WTC11 (cell line): ENCODE measurements at places on chromosomes 1 and 21.
A peak's percentile ranks its signal among the peaks of the same experiment; 100 is the strongest.

- peaks cover 14% of the 10 kb centered on the region for H3K4me1 ChIP-seq
- peak; percentile 48 for DNase-seq
- H3K27ac ChIP-seq, result no peak overlapping the region
- H3K27me3 ChIP-seq, result peaks cover 43% of the 10 kb centered on the region
- no peaks in the 10 kb centered on the region for H3K36me3 ChIP-seq
- no peak overlapping the region for H3K4me3 ChIP-seq
Observed at GRCh38 chr21:20999659-21000058, 1.4 kb downstream of the NCAM2 start.

DNA sequence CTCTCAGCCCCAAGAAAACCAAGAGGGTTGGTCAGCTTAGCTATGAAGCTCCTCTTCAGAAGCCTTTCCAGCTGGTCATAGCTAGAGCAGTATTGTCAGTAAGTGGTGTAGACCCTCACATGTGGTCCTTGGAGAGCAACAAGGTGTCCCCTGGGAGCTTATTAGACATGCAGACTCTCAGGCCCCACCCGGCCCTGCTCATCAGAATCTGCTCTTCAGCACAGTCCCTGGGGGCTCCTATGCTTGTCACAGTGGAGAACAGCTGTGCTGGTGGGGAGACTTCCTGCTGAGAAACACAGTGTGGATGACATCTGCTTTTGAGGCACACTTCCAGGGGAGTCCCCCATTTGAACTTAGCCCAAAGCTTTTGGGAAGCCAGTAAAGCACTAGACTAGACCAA, 21.9 kb upstream of the NEK2 start:
- peaks cover 4% of the 10 kb centered on the region; the same call in 1 of the 2 replicates for H3K4me1 ChIP-seq
- H3K27me3 ChIP-seq, result peaks cover 31% of the 10 kb centered on the region
- H3K36me3 ChIP-seq, result no peaks in the 10 kb centered on the region
- no peak for DNase-seq
- H3K27ac ChIP-seq, result no peak overlapping the region

GRCh38 chr21:41480086-41480690, 27.8 kb downstream of the TMPRSS2 start:
- H3K27ac ChIP-seq, result peak overlapping the region; percentile 41; the same call in 1 of the 2 replicates
- DNase-seq, result no peak
- H3K4me3 ChIP-seq, result no peak overlapping the region
- no peaks in the 10 kb centered on the region for H3K27me3 ChIP-seq
- no peaks in the 10 kb centered on the region for H3K36me3 ChIP-seq

GRCh38 chr1:82593561-82593960, 792.8 kb downstream of the ADGRL2 start:
- H3K4me1 ChIP-seq, result peaks cover 16% of the 10 kb centered on the region
- H3K36me3 ChIP-seq, result no peaks in the 10 kb centered on the region
- no peaks in the 10 kb centered on the region for H3K27me3 ChIP-seq
- no peak for DNase-seq

DNA sequence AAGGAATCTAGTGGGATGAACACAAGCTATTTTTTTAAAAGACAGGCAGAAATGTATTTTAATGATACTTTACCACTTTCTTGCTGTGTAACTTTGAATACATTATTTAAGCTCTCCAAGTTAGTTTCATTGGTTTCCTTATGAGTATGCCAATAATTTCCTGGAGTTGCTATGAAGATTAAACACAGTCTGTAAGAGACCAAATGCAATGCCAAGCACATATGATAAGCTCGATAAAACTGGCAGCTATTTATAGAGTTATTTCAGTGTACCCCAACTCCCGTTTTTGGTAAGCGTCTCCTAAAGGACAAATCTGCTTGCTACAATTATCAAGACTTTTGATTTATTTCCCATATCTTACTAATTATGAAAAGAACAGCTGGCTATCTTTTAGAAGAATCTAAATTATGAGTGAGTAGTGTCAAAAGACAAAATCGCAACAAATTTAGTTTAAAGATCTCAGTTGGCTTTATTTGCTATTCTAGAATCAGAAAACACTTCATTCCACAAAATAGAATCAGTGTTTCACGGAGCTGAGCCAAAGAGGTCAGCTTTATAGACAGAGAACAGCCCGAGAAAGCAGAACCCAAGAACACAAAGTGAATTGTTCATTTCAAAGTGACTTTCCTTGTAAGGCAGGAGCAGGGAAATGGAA, 7.2 kb upstream of the MAP10 start:
- no peak overlapping the region for H3K27ac ChIP-seq
- no peak for DNase-seq
- H3K4me1 ChIP-seq, result peaks cover 14% of the 10 kb centered on the region
- peaks cover 4% of the 10 kb centered on the region; the same call in 1 of the 2 replicates for H3K27me3 ChIP-seq
- H3K4me3 ChIP-seq, result no peak overlapping the region
- no peaks in the 10 kb centered on the region for H3K36me3 ChIP-seq

DNA sequence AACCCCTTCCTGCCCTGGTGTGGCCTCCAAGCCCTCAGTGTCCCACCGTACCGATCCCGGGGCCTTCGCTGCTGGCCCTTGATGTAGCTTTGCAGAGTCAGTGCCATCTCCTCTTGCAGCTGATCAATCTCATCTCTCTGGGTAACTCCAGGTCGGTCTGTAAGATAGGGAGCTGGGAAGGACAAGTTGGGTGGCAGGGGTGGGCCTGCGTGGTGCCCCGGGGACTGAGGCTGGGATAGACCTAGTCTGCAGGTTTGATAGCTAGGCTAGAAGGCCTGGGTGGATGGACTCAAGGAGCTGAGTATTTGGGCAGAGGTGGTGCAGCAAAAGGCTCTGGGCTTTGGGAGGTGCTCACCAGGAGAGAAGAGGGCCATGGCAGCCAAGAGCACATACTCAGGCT, 4.9 kb downstream of the TOMM40L start:
- H3K36me3 ChIP-seq, result peaks cover 10% of the 10 kb centered on the region
- no peak overlapping the region for H3K27ac ChIP-seq
- no peak overlapping the region for H3K4me3 ChIP-seq
- H3K4me1 ChIP-seq, result peaks cover 17% of the 10 kb centered on the region
- no peak for DNase-seq

- H3K4me3 ChIP-seq, result no peak overlapping the region
- DNase-seq, result no peak
- peaks cover 16% of the 10 kb centered on the region for H3K36me3 ChIP-seq
- H3K27ac ChIP-seq, result no peak overlapping the region; the same call in 1 of the 2 replicates
Observed at GRCh38 chr1:155131856-155132255, 3.8 kb upstream of the SLC50A1 start.

GRCh38 chr21:24989516-24989915, 617.8 kb downstream of the MRPL39 start:
- DNase-seq, result no peak
- H3K27me3 ChIP-seq, result no peaks in the 10 kb centered on the region; the same call in 1 of the 2 replicates
- H3K4me3 ChIP-seq, result no peak overlapping the region

- peaks cover 63% of the 10 kb centered on the region for H3K36me3 ChIP-seq
- H3K27me3 ChIP-seq, result no peaks in the 10 kb centered on the region
- DNase-seq, result no peak
- no peak overlapping the region for H3K4me3 ChIP-seq
- H3K27ac ChIP-seq, result peak overlapping the region; percentile 23; the same call in 1 of the 2 replicates
Observed at GRCh38 chr1:155960081-155960745, 18.1 kb downstream of the ARHGEF2 start.

GRCh38 chr1:15735304-15736037, 587 bp upstream of the SLC25A34 start:
- H3K27me3 ChIP-seq, result no peaks in the 10 kb centered on the region
- no peaks in the 10 kb centered on the region for H3K4me1 ChIP-seq
- H3K4me3 ChIP-seq, result no peak overlapping the region
- DNase-seq, result no peak
- H3K36me3 ChIP-seq, result peaks cover 3% of the 10 kb centered on the region; the same call in 1 of the 2 replicates

- H3K27me3 ChIP-seq, result peaks cover 8% of the 10 kb centered on the region
- H3K27ac ChIP-seq, result no peak overlapping the region
- no peak overlapping the region for H3K4me3 ChIP-seq
Observed at GRCh38 chr1:228727681-228728171, 7.6 kb upstream of the RHOU start.

DNA sequence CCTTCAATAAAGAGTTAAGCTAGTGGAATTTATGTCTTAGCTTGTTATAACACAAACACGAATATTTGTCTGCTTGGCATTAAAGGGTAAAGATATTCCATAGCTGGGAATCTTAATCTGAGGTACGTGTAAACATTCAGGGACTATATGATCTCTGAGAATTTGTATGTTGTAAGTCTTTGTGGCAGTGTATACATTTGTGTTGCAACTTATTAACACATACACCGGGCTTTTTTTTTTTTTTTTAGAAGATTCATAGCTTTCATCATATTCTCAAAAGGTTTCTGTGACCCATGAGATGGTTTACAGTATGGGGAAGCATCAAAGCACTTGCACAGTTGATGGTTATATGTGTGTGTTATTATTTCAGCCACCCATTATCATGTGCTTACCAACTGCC, 3.0 kb downstream of the GGPS1 start:
- peaks cover 12% of the 10 kb centered on the region for H3K4me1 ChIP-seq
- DNase-seq, result no peak

GRCh38 chr1:115501476-115501875, 140.3 kb upstream of the VANGL1 start:
- H3K27ac ChIP-seq, result no peak overlapping the region
- peaks cover 2% of the 10 kb centered on the region; the same call in 1 of the 2 replicates for H3K36me3 ChIP-seq
- H3K27me3 ChIP-seq, result no peaks in the 10 kb centered on the region; the same call in 1 of the 2 replicates
- peaks cover 6% of the 10 kb centered on the region for H3K4me1 ChIP-seq
- H3K4me3 ChIP-seq, result no peak overlapping the region

DNA sequence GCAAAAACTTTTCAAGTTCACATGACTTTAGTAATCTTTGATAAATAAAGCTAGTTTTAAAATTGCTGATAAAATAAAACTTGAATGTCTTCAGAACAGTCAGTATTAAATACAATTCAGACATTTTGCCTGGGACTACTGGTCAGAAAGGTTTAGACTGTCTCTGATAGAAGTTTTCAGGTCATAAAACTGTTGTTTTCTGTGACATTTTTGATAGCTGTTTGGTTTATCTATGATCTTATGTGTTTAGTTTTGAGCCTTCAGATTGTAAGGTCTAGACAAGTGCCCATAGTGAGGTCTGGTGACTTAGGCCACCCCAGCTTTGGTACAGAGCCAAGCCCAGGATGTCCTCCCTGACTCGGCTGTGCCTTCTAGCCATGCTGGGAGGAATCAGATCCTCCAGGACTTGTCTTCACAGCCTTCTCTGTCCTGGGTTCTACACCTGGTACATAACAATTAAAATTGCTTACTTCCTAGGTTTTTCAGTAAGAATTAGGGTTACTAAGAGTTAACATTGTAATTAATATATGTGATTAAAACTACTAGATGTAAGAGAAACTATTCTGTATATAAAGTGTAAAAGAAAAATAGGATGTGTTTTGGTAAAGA, 15.1 kb upstream of the DNAH14 start:
- peaks cover 36% of the 10 kb centered on the region for H3K36me3 ChIP-seq
- H3K4me3 ChIP-seq, result no peak overlapping the region
- H3K4me1 ChIP-seq, result no peaks in the 10 kb centered on the region
- H3K27ac ChIP-seq, result no peak overlapping the region

DNA sequence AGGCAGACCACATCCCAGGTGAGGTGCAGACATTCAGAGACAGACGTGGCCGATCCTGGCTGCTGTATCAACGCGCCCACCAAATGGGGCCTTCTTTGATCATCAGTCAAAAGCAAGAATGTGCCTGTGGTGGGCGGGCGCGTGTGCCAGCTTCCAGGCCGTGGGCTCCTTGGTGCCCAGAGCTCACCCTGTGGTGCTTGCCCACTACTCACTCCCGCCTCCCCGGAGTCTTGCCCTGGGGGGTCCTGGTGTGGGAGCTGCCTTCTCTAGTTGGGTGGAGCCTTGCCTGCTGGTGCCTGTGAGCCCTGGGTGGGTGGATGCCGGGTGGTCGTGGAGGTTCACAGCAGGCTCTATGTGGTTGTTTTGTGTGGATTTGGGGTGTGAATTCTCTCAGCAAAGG, 70.6 kb downstream of the SKI start:
- peaks cover 4% of the 10 kb centered on the region for H3K36me3 ChIP-seq
- H3K4me3 ChIP-seq, result no peak overlapping the region
- peaks cover 7% of the 10 kb centered on the region; the same call in 1 of the 2 replicates for H3K4me1 ChIP-seq
- no peaks in the 10 kb centered on the region for H3K27me3 ChIP-seq

- no peak overlapping the region for H3K27ac ChIP-seq
- DNase-seq, result no peak
- no peak overlapping the region for H3K4me3 ChIP-seq
- peaks cover 15% of the 10 kb centered on the region for H3K36me3 ChIP-seq
- peaks cover 5% of the 10 kb centered on the region for H3K4me1 ChIP-seq
Observed at GRCh38 chr1:75964760-75965408, 32.7 kb upstream of the ASB17 start.

- peaks cover under 1% of the 10 kb centered on the region for H3K4me1 ChIP-seq
- H3K27ac ChIP-seq, result no peak overlapping the region
- no peak overlapping the region for H3K4me3 ChIP-seq
- peaks cover 16% of the 10 kb centered on the region for H3K36me3 ChIP-seq
Observed at GRCh38 chr1:40684669-40685068, 6.8 kb upstream of the NFYC start.

DNA sequence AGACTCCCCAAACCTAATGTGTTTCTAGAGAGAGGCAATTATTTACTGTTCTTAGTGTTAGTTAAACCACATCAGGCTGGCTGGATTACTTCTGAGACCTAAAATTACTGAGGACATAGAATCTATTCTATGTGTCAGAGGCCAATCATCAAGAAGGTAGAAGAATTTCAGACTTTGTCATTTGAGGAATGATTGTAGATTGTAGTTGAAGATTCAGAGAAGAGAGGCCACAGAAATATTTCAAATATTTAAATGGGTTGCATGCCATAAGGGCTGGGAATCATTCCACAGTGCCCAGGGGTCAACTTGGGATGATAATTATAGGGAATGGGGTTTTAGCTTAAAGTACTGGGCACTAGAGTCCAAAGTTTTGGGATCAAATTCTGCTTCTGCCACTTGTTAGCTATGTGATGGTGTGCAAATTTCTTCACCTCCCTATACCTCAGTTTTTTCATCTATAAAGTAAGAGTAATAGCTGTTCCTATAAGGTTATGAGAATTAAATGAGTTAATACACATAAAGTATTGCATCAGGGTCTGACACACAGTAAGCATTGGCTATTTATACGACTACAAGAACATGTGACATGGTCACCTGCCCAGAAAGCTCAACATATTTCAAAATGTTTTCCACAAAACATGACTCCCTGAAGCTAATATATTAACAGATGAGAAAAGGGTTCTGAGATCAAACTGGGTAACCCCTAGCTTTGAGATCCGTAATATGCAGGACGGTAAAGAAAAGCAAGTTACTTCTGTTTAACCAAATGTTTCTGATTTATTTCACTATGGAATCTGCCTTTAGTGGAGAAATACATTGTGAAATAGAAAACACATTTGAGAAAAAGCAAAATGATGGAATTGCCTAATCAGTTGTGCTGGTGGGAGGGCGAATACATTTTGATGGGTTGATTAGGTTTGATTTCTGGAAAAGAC, 69.7 kb upstream of the SPAG17 start:
- H3K4me3 ChIP-seq, result no peak overlapping the region
- no peaks in the 10 kb centered on the region for H3K27me3 ChIP-seq
- no peak for DNase-seq
- no peak overlapping the region for H3K27ac ChIP-seq
- no peaks in the 10 kb centered on the region for H3K36me3 ChIP-seq
- peaks cover 37% of the 10 kb centered on the region for H3K4me1 ChIP-seq

GRCh38 chr1:54548389-54549044, 489 bp downstream of the ACOT11 start:
- no peaks in the 10 kb centered on the region for H3K27me3 ChIP-seq
- peaks cover 20% of the 10 kb centered on the region for H3K4me1 ChIP-seq
- no peak for DNase-seq
- H3K27ac ChIP-seq, result no peak overlapping the region
